Spleen (tissue), 13 donors: ENCODE measurements at places on chromosomes 5 and 9. TPM values are rescaled to one million over a fixed set of nuclear protein-coding genes. Genes with fewer than 3 reads are reported as not detected.

The FABP6 gene
- total RNA-seq = not detected

The PLK2 gene
- total RNA-seq = 291 TPM

The C9orf153 gene
- 0.30 TPM for total RNA-seq

The RASGRF2 gene
- total RNA-seq = 8.3 TPM

The WDR38 gene
- total RNA-seq = not detected

The SH2D3C gene
- total RNA-seq = 71.0 TPM

The IFNE gene
- total RNA-seq = not detected

The SLC36A3 gene
- total RNA-seq = not detected

The PRSS3 gene
- not detected for total RNA-seq

The FAM151B gene
- total RNA-seq = 3.3 TPM

The CDH6 gene
- total RNA-seq = 1.2 TPM

The PCDHA6 gene
- total RNA-seq = 0.34 TPM

The PCDHB11 gene
- total RNA-seq = 1.4 TPM

The TTC23L gene
- total RNA-seq = not detected

The ALDOB gene
- total RNA-seq = not detected

The ZNF474 gene
- total RNA-seq = not detected

The PIP5KL1 gene
- total RNA-seq = 3.6 TPM

The MEF2C gene
- 129 TPM for total RNA-seq

The SLC36A2 gene
- not detected for total RNA-seq

The PCSK1 gene
- total RNA-seq = 0.36 TPM

The ANKRD34B gene
- 0.74 TPM for total RNA-seq

The IFNA10 gene
- total RNA-seq = not detected

The RNF208 gene
- 6.2 TPM for total RNA-seq

The BAAT gene
- not detected for total RNA-seq

The IFNA21 gene
- total RNA-seq = not detected

The SLCO4C1 gene
- total RNA-seq = 4.1 TPM

The C5 gene
- 10.4 TPM for total RNA-seq

The NR5A1 gene
- 321 TPM for total RNA-seq

The RNF14 gene
- total RNA-seq = 42.5 TPM
